ENCODE measurements at places on chromosomes 12 and 14.
A peak's percentile ranks its signal among the peaks of the same experiment; 100 is the strongest.

GRCh38 chr12:29612912-29613311 lies 115.4 kb upstream of the OVCH1 start:
- DNase-seq: no peak

DNA sequence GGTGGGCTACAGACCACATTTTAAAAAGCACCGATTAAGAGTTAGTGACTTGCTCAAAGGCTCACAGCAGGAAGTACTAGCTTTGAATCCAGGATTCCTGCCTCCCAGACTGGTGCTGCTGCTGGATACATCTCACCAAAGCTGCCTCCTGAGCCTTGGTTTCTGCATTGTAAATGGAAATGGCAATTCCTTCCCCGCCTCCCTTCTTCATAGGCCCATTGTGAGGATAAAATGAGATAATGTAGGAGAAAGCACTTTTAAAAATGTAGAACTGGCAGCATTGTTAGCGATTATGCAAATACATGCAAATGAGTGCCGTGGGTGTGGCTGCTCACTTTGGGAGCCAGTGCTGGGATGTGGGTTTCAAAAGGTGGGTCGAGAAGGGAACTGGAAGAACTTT lies 15.4 kb downstream of the PDE1B start:
- peak; percentile 70 for DNase-seq

DNA sequence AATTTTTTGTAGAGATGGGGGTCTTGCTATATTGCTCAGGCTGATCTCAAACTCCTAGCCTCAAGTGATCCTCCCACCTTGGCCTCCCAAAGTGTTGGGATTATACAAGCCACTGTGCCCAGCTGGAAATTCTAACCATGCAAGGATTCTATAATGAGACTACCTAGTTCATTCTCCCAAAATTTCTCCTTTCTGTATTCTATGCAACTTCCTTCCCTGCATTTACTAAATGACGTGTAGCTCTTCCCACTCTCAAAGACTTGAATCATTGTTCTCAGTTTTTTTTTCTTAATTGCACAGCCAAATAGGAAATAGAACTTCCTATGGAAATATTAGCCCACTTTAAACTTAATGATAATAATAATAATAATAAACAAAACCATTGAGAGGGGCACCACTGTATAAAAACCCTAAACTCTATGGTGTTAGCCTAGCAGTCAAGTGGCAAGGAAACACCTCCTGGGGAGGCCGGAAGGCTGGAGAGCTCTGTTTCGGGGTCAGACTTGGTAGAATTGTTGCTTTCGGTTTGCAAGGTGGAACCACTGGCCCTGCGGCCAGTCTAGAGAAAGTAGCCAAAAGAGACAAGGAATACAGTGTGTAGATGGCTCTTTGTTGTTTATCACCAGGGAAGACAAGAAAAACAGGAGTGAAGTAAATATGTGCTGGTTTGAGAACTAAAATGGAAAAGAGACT lies 40.0 kb upstream of the TESC start:
- no peak for DNase-seq

DNA sequence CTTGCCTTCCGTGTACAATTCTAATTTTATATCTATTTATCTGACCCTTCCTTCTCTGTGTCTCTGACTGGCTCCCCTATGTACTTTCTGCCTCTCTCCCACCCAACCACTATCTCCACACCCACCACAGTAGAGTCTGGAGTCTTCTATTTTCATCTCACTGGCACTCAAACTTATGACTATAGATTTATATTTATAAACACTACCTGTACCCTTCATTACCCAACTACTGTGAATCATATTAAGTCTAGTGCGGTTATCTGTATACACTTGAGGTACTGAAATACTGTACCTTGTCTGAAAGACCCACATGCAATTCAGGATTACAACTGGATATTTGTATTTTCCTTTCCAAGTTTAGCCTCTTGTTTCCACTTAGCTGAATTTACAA lies 36.1 kb downstream of the ATP2B1 start:
- DNase-seq: no peak

- no peak for DNase-seq
Observed at GRCh38 chr12:79555028-79555925, 135.5 kb downstream of the PAWR start.

- no peak for DNase-seq
Observed at GRCh38 chr14:75738192-75738591, 77.1 kb downstream of the TTLL5 start.

DNA sequence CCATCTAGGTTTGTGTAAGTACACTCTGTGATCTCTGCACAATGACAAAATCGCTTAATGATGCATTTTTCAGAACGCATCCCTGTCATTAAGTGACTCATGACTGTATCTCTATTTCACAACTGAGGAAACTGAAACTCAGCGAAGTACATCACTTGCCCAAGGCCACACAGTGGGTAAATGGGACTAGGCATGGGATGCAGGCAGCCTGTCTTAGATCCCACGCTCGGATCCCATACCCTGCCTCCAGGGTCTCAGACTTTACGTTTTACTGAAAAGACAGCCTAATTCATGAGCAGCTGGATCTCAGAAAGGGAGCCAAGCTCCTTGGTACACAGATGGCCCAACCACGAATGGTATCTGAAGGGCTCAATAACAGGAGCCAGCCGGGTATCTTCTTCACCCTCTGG lies 2.4 kb upstream of the MLEC start:
- no peak for DNase-seq

DNA sequence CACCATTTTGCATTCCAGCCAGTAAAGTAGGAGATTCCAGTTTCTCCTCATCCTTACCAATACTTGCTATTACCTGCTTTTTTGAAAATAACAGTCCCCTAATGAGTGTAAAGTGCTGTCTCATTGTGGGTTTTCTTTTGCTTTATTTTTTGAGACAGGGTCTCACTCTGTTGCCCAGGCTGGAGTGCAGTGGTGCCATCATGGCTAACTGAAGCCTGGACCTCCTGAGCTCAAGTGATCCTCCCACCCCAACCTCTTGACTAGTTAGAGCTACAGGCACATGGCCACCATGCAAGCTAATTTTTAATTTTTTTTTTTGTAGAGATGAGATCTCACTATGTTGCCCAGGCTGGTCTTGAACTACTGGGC lies 60.6 kb downstream of the NINJ2 start:
- DNase-seq: no peak

- DNase-seq: no peak
Observed at GRCh38 chr12:110246636-110247339, 34.3 kb upstream of the ATP2A2 start.

DNA sequence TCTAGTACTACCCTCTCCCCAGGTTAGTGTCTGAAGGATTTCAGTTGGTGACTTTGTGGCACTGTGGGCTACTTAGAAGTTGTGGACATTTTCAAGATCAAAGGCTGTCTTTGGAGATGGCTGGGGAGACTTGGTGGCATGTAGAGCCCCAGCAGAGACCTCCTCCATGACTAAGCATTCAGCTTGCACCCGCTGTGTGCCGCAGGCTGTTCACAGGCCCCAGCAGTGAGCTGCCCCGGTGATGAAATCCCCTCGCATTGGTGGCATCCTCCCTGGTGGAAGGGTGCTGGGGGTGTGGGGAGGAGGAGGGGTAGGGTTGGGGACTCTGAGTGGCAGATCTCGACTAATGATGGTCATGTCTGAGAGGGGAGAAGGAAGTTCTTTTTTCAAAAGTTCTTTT lies 173.9 kb downstream of the TSPAN9 start:
- no peak for DNase-seq

GRCh38 chr14:81550001-81550637 lies 16.5 kb upstream of the SEL1L start:
- no peak for DNase-seq

DNA sequence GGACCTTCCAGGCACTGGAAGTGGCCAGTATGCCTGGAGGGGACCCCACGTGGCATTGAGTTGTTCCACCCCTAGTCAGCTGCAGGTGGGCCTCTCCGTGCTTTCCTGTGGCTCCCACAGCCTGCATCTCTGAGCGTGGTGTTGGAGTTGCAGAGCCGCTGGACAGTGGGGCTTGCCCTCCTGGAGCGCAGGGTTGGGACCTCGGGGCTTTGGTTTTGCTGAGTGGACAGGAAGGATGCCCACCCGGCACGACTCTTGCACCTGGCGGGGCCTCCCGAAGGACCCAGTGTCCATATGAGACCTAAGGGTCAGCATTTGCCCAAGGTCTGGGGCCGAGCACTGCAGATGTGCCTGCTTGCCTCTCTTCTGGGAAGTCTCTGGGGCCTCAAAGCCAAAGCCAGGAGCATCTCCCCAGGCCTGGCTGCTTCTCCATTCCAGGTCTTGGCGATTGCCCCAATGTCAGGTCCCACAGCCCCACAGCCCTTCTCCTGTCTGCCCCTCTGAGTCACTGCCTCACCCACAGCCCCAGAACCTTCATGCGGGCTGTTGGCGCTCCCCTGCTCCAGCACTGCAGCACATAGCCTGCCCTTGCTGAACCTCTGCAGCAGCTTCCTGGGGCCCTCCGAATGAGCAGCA lies 1.5 kb downstream of the PACS2 start:
- no peak for DNase-seq

GRCh38 chr12:77339610-77340009 lies 274.2 kb upstream of the E2F7 start:
- no peak for DNase-seq

DNA sequence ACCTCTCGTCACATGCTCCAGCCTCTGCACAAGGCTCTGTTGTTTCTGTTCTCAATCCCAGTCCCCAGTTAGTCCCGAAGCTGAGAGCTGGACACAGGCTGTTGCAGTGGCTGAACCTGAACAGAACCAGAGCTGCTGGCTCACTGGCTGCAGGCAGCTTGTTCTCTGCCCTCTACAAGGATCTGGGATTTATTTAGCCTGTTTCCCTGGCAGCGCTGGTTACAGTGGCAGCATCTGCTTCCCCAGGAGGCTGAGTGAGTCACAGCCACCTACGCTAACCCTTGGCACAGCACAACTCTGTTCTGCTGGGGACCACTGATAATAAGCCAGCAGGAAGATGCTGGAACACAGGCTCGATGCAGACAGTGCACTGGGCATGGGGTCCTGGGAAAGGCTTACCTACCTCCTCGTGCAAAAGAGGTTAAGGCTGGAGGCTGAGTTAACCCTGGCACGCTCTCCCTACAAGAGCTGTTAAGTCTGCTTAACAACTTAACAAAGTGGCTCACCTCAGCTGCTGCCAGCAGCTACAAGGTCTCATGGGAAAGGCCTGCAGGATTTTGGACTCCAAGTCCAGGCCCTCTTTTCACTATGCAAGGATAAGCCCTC lies 299.6 kb downstream of the PCNX1 start:
- no peak for DNase-seq

DNA sequence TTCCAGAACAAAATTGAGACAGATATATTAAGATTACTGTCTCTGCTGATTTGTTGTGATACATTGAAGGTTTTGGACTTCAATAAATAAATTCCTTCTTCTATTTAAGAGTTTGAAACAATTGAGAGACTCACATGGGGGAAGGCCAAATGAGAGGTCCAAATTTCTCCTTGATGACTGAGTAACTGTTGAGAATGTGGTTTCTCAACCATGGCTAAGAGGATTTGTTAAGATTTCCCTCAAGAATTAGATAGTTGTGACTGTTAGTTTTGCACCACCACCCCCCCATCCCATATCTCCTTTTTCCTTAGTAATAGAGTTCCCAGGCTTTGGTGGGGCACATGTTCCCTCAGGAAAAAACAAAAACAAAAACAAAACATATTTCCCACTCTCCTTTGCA lies 47.7 kb upstream of the IGF1 start:
- DNase-seq: no peak

DNA sequence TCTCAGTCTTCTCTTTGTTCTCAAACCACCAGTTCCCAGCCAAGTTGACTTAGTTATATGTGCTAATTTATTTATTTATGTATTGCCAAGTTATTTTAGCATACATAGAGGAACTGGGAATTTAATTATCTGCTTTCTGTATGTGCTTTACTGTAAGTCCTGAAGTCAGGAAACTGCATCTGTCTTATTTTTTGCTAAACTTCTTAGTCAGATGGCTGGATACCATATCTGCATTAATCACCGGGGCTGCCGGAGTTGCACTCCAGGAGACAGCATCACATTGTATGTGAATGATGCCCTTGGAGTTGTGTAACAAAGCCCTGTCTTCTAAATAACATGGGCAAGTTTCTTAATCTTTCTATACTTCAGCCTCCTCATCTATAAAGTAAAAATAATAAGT lies 96.2 kb downstream of the MON2 start:
- DNase-seq: no peak

DNA sequence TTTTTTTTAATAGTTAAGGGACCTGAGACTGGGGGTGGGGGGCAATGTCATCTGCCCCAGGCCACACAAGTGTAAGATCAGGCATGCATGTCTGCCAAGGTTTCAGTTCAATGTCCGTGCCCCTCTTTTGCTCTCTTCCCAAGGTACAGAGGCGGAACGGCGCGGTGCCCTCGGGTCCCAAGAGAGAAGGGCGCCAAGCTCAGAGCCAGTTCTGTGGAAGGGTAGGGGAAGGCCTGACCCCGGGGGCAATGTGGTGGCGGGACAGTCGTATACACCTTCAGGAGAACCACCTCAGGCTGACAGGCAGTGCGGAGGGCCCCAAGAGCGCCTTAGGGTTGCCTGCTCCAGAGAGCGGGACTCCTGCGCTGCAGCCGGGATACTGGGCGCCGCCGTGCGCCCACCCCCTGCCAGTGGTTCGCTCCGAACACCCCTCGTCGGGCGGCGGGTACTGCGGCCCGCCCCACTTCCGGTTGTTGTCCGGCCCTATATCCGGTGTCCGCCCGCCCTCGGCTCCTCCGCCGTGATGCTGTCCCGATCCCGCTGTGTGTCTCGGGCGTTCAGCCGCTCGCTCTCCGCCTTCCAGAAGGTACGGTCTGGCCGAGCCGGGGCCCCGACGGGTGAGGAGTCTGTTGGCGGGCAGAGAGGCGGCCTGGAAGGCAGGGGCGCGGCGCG lies at the start of gene DLST:
DLST (plus strand) TSS at position 486 of the 672 bp plus-strand sequence; CDS start at position 524, 38 bp downstream.
- peak; percentile 60 for DNase-seq

- DNase-seq: no peak
Observed at GRCh38 chr12:30500532-30500931, 195.1 kb downstream of the IPO8 start.

Data from iPS DF 19.7 (cell line).